ENCODE measurements at places on chromosomes 13 and 19. TPM values are rescaled to one million over a fixed set of nuclear protein-coding genes. Genes with fewer than 3 reads are reported as not detected.

GRCh38 chr19:13930402-13930801 lies 7.8 kb downstream of the PODNL1 start:
- no peak for DNase-seq
- H3K36me3 ChIP-seq: no peaks in the 10 kb centered on the region
- no peaks in the 10 kb centered on the region for H3K27me3 ChIP-seq
- H3K4me3 ChIP-seq: no peak overlapping the region
- no peak overlapping the region for H3K27ac ChIP-seq

The WASF3 gene
- 11.6 TPM for total RNA-seq

DNA sequence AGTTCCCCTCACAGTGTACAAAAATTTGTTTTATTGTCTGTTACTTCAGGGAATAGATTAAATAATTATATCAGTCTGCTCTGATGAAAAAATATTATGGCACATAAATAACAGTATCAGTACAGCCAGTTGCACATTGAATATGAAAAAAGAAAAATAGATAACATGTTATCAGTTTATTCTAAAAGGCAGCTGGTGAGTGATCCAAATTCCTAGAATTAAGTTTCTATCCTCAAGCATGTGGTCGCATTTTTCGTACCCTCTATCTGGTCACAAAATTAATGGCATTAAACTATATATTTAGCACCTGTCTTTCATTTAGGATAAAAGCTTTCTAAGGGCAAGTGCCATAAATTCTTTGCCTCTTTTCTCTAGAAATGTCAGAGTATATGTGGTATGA lies 944.8 kb upstream of the PCDH9 start:
- H3K4me1 ChIP-seq: no peaks in the 10 kb centered on the region
- no peak for DNase-seq
- H3K27ac ChIP-seq: no peak overlapping the region
- no peaks in the 10 kb centered on the region for H3K27me3 ChIP-seq
- no peak overlapping the region for H3K4me3 ChIP-seq

DNA sequence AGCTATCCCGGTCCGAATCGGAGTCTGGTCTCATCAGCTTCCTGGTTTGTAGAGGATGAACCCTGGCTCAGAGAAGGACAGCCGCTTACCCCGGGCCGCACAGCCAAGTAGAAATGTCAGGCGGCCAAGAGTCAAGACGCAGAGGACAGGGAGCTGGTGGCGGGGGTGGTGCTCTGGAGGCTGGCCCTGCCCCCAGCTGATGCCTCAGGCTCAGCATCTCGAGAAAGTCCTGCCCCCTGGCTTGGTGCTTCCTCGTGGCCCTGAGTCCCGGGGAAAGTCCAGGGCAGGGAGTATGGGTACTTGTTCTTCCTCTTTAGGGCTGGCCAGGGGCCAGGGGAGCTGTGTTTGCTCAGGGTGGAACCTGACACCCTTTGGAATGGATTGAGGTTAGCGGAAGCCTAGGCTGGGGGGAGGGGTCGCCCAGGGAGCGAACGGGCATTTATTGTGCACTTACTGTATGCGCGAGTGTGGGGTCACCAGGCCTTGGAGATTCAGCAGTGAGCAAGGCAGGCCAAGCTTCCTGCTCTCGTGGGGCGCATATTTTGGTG lies 2.2 kb downstream of the TJP3 start:
- no peak overlapping the region for H3K27ac ChIP-seq
- H3K36me3 ChIP-seq: no peaks in the 10 kb centered on the region
- peaks cover 13% of the 10 kb centered on the region for H3K4me1 ChIP-seq

- H3K27ac ChIP-seq: no peak overlapping the region
- no peak overlapping the region for H3K4me3 ChIP-seq
- no peak for DNase-seq
- no peaks in the 10 kb centered on the region for H3K4me1 ChIP-seq
- no peaks in the 10 kb centered on the region for H3K36me3 ChIP-seq
These were observed 56.6 kb upstream of the GPC6 start for GRCh38 chr13:93169980-93170379.

DNA sequence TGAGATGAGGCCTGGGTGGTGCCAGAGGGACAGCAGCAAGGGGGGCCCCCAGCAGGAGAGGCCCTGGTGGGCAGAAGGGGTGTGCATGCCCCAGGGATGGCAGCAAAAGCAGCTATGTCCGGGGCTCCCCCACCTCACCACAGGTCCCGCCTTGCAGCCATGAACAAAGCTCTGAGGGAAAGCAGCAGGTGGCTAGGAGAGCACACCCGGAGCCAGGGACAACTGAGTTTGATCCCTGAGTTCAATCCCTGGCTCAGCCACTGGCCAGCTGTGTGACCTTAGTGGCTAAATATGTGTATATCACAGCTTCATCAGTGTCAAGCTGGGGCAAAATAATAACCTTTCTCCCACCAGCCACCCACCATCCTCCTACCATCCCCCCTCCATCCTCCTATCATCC lies 47.7 kb upstream of the KCTD15 start:
- no peak for DNase-seq
- no peak overlapping the region for H3K4me3 ChIP-seq
- peaks cover 16% of the 10 kb centered on the region for H3K27me3 ChIP-seq
- H3K36me3 ChIP-seq: no peaks in the 10 kb centered on the region
- no peaks in the 10 kb centered on the region for H3K4me1 ChIP-seq

The IGFLR1 gene
- 2.0 TPM for total RNA-seq

GRCh38 chr19:1854542-1855039 lies 6.3 kb upstream of the REXO1 start:
- no peak for DNase-seq
- H3K4me3 ChIP-seq: no peak overlapping the region
- H3K4me1 ChIP-seq: peaks cover 23% of the 10 kb centered on the region
- H3K36me3 ChIP-seq: no peaks in the 10 kb centered on the region
- H3K27me3 ChIP-seq: peaks cover 14% of the 10 kb centered on the region

DNA sequence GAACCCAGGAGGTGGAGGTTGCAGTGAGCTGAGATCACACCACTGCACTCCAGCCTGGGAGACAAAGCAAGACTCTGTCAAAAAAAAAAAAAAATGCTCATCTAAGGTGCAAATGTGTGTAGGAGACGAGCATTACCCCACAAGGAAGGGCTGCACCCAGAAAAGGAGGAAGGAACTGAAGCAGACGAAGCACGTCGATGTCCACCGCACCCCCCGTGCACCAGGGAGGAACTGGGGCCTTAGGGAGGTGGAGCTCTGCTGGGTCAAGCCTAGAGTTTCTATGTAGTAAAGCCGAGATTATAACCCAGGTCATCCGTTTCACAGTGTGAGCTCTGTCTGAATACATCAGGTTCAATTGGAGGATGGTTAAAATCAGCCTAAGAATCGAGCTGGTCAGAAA lies 1.1 kb downstream of the VSTM1 start:
- no peak overlapping the region for H3K27ac ChIP-seq
- H3K36me3 ChIP-seq: no peaks in the 10 kb centered on the region
- no peaks in the 10 kb centered on the region for H3K4me1 ChIP-seq

- H3K36me3 ChIP-seq: no peaks in the 10 kb centered on the region
- H3K4me3 ChIP-seq: no peak overlapping the region
These were observed 3.9 kb downstream of the TMEM147 start for GRCh38 chr19:35549174-35549788.

DNA sequence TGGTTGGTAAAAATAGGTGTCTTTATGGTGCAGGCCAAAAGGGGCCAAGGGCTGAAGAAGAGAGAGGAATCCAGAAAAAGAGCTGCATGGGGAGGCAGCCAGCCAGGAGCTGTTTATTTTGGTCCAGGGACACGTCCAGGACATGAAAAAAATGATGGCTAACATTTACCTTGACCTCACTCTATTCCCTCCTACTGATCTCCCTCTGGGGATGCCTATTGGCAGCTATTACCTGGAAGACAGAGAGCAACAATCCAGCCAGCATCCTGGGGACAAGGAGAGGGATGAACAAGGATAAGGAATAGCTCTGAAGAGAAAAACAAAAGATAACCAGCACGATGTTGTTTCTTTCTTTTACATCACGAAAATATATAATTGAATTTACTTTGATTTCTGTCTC lies 1599.6 kb downstream of the SLITRK5 start:
- DNase-seq: no peak
- H3K4me1 ChIP-seq: no peaks in the 10 kb centered on the region
- no peak overlapping the region for H3K4me3 ChIP-seq
- H3K27ac ChIP-seq: no peak overlapping the region

The UBE2L5 gene
- not detected for total RNA-seq

- H3K4me1 ChIP-seq: no peaks in the 10 kb centered on the region
- no peak overlapping the region for H3K27ac ChIP-seq
- DNase-seq: no peak
- H3K27me3 ChIP-seq: no peaks in the 10 kb centered on the region
- H3K36me3 ChIP-seq: no peaks in the 10 kb centered on the region
These were observed 16.3 kb downstream of the LCP1 start for GRCh38 chr13:46165485-46166223.

DNA sequence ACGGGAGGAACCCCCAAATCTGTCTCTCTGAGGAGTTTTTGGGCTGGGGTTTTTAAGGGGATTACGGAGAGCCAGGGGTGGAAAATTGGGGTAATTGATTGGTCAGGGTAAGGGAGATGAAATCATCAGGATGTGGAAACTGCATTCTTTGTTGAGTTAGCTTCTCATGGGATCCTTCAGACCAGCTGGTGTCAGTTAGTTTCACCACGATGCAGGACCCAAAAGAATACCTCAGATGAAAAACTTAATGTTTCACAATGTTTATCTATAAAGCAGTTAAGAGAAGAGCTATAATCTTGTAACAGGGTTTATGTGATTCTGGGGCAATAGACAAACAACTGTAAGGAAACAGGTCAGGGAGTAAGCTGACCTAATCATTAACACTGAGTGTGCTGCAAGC lies 230.8 kb downstream of the POU4F1 start:
- no peaks in the 10 kb centered on the region for H3K36me3 ChIP-seq
- H3K27ac ChIP-seq: no peak overlapping the region
- no peaks in the 10 kb centered on the region for H3K4me1 ChIP-seq
- no peak for DNase-seq
- no peaks in the 10 kb centered on the region for H3K27me3 ChIP-seq

- no peak for DNase-seq
- H3K27me3 ChIP-seq: no peaks in the 10 kb centered on the region
- H3K36me3 ChIP-seq: no peaks in the 10 kb centered on the region
- H3K4me1 ChIP-seq: peaks cover 5% of the 10 kb centered on the region
These were observed 54.9 kb downstream of the WDFY2 start for GRCh38 chr13:51639171-51639570.

The MEIOSIN gene
- not detected for total RNA-seq

The ZNF578 gene
- total RNA-seq: not detected
